ENCODE measurements at places on chromosomes 4 and X. TPM values are rescaled to one million over a fixed set of nuclear protein-coding genes. Genes with fewer than 3 reads are reported as not detected.

- DNase-seq: no peak
Measured at GRCh38 chr4:164177753-164178152, 576.2 kb upstream of the SMIM31 start.

HSFX4 gene
- total RNA-seq: not detected

- DNase-seq: no peak
Measured at GRCh38 chr4:159451006-159451405, 348.1 kb downstream of the RAPGEF2 start.

GRCh38 chr4:106708464-106708816 is 327.7 kb downstream of the DKK2 start:
- no peak for DNase-seq

DNA sequence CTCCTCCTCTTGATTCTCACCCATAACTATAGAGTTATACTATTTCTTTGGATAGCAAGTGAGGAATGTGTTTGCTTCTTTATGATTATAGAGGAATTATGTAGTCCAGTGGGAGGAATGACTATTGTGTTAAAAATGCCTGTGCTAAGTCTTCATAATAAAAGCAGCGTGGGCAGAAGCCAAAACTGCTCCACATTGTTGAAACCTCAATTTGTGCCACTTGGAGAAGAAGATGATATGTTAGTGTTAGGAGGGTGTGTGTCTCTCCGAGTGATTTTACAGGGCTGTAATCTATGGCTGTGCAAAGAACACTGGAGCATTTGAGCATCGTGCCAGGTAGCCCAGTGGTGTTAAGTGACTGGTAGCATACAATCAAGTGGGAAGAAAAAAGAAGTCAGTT is 74.3 kb downstream of the FRAS1 start:
- no peak for DNase-seq

DNA sequence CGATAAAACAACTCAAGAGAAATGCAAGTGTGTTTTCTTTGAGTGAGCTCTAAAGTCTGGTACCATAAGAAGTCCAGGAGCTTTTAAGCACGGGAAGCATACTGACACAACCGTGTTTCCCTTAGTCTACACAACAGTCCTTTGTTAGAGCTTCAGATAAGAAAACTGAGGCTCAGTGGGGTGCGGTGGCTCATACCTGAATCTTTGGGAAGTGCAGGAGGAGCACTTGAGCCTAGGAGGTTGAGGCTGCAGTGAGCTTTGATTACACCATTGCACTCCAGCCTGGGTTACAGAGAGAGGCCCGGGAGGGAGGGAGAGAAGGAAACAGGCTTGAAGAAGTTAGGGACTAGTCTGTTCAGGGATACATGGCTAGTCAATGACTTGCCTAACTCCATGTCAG is 21.9 kb downstream of the LEF1 start:
- no peak for DNase-seq

TMSB15A gene
- total RNA-seq: 6.7 TPM

DNA sequence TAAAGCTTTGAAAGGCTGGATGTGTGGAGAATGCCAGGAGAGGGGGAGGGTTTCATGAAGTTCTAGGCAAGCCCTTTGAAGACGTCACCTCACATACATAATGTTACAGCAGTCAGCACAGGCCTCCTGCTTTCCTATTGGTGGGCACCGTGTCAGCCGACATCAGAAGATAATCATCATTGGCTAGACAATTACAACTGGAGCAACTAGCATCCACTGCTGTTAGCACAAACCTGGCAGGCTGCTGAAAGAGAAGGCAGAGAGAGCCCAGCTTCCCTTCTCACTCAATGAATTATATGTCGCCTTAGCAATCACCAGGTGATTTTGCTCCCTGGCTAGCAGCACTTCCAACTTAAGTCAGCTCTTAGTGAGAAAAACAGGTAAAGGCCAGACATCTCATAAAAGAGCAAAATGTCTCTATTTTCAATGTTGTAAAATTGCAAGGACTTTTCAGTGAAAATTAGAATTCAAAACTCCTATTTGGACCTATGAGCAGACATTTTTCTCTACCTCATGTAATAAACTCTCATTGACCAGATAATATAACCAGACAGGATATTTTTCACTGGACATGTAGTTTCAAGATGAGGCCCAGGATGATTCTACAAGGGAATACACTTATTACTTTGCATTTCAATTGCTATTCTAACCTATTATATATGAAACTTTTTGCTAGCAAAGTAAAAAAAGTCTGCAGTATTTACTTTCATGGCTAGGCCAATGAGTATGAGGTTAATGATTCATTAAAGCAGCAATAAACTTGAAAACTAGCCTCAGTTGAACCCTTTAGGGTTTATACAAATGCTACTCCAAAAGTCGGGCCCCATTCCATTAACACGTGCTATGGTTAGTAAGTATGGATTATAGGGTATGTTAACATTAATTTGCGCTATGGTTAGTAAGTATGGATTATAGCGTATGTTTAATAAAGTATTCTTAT is 4.3 kb downstream of the ELOVL6 start:
- DNase-seq: peak; percentile 95

DNA sequence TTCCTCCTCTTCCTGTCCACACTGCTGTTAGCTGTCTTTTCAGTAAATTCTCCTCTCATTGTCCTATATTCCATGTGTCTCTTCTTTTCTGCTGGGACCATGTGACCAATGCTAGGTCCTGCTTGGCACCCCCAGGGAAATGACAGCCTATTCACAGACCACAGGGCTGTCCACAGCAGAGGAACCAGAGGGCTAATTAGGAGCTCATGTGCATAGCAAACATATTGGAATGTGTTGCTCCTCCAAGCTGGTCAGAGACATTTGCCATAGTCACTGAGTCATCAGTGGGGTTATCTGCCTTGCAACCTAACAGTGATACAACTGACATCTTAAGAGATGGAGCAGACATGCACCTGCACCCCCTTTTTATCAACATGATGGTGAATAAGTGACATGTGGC is 67.9 kb upstream of the PUDP start:
- no peak for DNase-seq

GRCh38 chr4:111873801-111874200 is 271.5 kb upstream of the FAM241A start:
- DNase-seq: no peak

AFF2 gene
- not detected for total RNA-seq

All from endothelial cell of umbilical vein (primary cell).